ENCODE measurements at places on chromosomes 3 and 15. TPM values are rescaled to one million over a fixed set of nuclear protein-coding genes. Genes with fewer than 3 reads are reported as not detected.

Gene MCF2L2
- total RNA-seq, result 1.2 TPM

Gene CKMT1A
- 1.9 TPM for total RNA-seq

Gene ACSBG1
- total RNA-seq, result not detected

Gene GAP43
- not detected for total RNA-seq

Gene EPHA6
- total RNA-seq, result not detected

Gene GABRR3
- not detected for total RNA-seq

Gene PARP14
- 131 TPM for total RNA-seq

Gene CTXND1
- total RNA-seq, result 1.9 TPM

Gene HHLA2
- 0.26 TPM for total RNA-seq

DNA sequence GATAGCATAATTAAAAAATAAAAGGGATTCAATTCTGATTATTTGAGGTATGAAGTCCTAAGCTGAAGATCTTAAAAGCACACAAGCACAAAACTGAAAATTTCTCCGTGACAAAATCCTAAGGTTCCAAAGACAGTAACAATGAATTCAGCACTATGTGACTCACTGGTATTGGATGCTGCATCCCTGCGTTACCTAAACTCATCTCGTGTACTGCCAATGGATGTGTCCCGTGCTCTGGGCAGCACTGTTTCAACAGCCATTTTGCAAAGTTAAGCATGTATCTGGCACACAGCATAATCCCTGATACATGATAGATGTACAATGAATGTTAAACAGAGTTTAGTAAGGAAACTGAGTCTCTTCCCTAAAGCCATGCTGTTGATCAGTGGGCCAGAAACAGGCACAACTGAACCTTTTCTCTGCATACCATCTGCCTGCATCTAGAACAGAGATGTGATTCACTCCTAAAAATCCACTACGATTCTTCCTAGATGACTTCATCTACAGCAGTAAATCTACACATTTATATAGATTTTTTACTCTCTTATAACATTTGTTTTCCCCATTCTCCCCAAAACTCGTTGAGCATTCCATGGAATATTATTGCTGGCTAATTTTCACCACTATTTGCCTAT lies 14.3 kb downstream of the SUCLG2 start:
- no peak for DNase-seq

- no peak for DNase-seq
Observed at GRCh38 chr3:339351-339750, 142.8 kb downstream of the CHL1 start.

- DNase-seq, result no peak
Observed at GRCh38 chr3:71005702-71006321, 577.7 kb downstream of the FOXP1 start.

DNA sequence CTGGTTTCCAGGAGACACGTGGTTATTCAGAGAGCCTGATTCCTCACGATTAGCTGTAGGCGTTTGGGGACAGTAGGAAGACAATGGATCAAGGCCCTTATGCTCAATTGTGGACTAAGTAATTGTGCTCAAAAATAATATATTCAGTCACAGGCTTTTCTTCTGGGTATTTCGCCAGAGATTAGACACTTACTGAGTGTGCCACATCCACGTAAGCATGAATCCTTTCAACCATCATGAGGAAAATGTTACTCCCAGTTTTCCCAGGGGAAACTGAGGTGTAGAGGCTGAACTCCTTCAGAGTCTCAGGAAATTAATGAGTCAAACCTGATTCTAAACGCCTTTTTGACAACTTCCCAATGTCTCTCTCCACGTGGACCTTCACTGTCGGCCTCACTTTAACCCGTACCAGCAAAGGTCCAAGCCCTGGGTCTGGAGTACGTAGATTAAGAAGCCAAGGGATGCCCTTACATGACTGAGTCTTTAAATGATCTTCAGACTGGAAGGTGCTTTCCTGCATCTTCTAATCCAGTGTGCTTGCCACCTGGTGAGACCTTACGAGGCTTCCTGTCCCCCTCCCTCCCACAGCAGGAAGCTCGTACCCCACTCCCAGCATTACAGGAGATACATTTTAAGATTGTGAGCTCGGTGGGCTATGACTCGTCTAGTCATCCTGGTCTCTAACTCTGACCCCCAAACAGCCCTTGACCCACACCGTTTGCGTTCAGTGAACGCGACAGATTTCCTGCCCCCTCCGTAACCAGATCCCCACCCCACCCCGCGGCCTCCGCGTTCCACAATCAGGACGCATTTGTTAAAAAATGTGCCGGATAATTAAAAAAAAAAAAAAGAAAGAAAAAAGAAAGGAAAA lies 1.7 kb downstream of the PKM start:
- no peak for DNase-seq

GRCh38 chr3:170443457-170443856 lies 24.8 kb downstream of the CLDN11 start:
- no peak for DNase-seq

- DNase-seq, result no peak
Observed at GRCh38 chr3:53089511-53089910, 40.7 kb downstream of the RFT1 start.

- DNase-seq, result no peak
Observed at GRCh38 chr15:92376109-92376508, 17.6 kb upstream of the ST8SIA2 start.

- DNase-seq, result no peak
Observed at GRCh38 chr3:130671545-130672312, 74.9 kb downstream of the PIK3R4 start.

GRCh38 chr3:160921020-160921635 lies 165.1 kb downstream of the PPM1L start:
- DNase-seq, result no peak

DNA sequence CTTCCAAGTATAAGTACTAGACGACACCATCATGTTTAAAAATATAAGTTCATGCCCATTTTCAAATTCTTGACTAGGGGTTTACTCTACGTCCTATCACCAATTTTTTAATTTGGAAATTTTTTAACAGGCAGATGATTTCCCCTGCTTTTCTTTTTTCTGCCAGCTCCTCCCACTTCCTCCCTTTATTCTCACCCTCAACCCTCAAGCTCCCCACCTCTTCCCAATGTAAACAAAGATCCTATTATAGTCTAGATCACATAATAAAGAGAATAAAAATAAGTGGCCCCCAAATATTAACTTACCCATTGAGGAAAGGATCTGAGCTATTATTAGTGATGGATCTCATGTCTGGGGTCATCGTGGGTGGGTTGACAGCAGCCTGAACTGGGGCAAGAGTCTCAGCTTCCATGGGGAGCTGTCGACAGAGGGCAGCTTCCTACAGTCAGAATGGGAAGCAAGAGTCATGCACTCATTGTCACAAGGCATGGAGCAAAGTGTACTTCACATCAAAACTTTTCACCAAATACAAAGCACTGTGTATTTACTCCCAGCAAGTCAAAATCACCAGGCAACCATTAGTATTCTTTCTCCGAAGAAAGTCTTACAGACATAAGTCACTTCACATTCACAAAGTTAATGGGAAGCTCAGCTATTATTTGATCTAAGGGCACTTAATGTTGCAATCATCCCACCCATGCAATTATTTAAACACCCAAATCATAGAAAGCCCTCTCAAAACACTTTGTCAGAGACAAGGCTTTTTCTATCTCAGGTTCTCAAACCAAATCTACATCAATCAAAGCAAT lies 53.2 kb downstream of the TM4SF4 start:
- DNase-seq, result no peak

DNA sequence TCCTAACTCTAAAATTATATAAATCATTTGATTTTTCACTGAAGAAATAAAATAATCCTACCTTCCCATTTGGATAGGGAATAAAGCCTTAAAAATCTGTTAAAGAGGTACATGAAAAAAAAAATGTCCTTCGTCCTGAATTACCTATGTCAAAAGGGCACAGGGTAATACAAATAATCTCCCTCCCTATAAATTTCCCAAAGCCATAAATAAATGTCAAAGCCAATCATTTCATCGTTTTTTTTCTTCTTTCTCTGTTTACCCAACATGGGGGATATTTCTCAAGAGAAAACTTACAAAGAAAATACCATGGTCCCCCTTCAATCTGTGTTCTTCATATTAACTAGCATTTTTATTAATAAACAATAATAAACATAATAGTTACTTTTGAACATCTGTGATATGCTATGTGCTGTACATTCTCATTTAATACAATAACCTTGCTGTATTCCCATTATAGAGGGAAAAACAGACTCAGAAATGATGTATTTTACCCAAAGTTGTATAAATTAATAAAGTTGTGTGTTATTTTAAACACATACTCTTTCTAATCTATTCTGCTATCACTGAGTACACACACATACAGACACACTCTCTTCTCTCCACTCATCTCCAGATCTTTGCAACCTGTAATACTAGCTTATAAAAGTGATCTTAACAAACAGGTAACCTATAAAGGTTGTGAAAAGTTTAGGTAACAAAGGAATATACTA lies 910 bp upstream of the ANKRD28 start:
- DNase-seq, result no peak

DNA sequence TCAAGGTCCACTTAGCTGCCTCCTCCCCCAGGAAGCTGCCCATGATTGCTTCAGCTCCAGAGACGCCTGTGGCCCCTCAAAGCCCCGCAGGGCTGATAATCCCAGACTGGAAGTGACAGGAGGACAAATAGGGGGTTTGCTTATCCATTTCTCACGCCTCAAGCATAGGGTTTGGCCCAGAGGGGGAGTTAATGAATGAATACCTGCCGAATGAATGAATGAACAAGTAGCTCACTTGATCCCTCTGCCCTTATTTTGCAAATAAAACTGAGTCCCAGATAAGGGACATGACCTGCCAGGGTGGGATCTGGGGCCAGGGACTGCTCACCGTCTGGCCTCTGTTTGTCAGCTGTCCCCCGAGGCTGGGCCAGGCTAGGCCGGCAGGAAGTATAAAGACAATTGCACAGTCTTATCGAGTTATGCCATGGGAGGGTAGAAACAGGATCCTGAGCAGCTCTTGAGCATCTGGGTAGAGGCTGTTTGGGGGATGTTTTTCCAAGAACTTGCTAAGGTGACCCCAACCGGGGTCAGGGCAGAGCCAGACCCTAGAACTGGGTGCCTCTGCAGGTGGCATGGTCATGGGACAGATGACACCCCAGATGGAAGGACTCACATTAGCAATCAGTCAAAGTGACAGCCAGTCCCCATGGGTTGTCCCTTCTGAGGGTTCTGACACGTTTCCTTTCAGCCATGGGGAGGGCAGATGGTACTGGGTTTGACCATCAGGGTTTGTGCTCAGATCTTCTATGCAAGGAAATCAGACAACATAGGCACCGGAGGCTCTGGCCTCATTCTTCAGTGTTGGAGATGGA lies 45.0 kb downstream of the IQSEC1 start:
- DNase-seq, result no peak

DNA sequence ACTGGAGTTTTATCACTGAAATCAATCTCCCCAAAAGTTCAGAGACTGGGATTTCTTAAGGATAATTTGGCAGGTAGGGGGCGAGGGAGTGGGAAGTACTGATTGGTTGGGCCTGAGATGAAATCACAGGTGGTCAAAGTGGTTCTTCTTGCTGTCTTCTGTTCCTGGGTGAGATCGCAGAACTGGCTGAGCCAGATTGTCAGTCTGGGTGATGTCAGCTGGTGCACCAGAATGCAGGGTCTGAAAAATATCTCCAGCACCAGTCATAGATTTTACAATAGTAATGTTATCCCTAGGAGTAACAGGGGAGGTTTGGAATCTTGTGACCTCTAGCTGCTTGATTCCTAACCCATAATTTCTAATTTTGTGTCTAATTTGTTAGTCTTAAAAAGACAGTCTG lies 86.7 kb upstream of the SLC25A36 start:
- no peak for DNase-seq

- DNase-seq, result no peak
Observed at GRCh38 chr15:62850318-62850717, 192.2 kb upstream of the TPM1 start.

GRCh38 chr15:68885070-68885469 lies 45.3 kb upstream of the SPESP1 start:
- DNase-seq, result no peak

- no peak for DNase-seq
Observed at GRCh38 chr15:27258287-27258686, 287.3 kb downstream of the GABRG3 start.

- no peak for DNase-seq
Observed at GRCh38 chr3:161766331-161766730, 269.7 kb downstream of the OTOL1 start.

- DNase-seq, result no peak
Observed at GRCh38 chr3:134079111-134079547, 49.4 kb upstream of the SLCO2A1 start.

GRCh38 chr3:32632533-32633265 lies 52.3 kb upstream of the CNOT10 start:
- DNase-seq, result no peak

GRCh38 chr3:16124636-16125035 lies 49.8 kb upstream of the GALNT15 start:
- no peak for DNase-seq

GRCh38 chr15:36753173-36753572 lies 173.7 kb downstream of the CDIN1 start:
- DNase-seq, result no peak

DNA sequence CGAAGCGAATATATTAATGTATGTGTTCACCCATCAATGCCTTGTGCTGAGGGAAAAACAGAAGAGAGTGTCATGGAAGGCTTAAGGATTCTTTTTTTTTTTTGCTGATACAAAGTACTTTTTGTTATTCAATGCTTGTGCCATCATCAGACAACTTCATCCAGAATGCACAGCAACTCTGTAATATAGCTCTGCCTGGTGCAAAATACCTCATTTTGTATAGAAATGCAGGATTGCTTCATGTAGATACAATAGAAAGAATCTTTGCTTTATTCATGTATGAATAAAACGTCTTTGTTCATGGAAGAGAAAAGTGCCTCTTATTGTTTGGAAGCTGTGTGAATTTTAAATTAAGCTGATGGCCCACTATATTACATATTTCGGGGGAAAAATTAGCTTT lies 62.9 kb downstream of the SH3GL3 start:
- no peak for DNase-seq

DNA sequence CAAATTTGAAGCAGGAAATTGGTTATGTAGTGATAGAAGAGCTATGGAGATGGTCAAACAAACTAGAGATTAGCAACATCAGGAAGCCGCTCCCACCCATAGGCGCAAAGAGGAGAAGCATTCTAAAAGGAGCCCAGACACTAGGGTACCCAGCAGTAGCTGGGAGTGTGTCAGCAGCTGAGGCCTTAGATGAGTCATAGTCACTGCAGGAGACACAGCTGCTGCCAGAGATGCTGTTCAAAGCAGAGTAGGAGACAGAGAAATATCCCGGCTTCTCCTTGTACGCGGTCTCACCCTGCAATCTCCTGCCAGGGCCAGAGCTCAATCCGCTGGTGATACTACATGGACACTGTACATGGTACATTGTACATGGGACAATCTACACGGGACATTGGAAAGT lies 61.9 kb downstream of the VGLL3 start:
- DNase-seq, result no peak

GRCh38 chr15:69724333-69724732 lies 271.7 kb downstream of the RPLP1 start:
- no peak for DNase-seq

DNA sequence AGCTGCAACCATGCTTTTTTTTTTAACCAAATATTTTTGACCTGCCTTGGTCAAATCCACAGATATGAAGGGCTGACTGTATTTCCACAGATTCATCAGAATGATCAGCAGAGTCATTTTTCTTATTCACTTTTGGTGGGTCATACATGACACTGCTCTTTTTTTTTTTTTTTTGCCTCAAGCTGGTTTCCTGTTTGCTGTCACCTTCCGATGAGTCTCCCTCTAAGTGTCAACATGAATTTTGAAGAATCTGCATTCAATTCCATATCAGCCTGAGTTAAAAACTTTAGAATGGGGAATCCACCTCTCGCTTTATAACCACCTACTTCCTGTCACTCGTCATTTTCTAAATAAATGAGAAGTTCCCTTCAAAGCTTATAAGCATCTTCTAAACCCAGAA lies 2.2 kb upstream of the SLC12A8 start:
- no peak for DNase-seq
